ENCODE measurements at places on chromosomes 13 and 19.

GRCh38 chr13:46211116-46211482 lies 629 bp upstream of the LRRC63 start:
- no peak for DNase-seq

GRCh38 chr19:43668406-43669109 lies 1.4 kb downstream of the PLAUR start:
- DNase-seq: peak; percentile 94

- DNase-seq: no peak
Measured at GRCh38 chr13:79621449-79621848, 140.5 kb downstream of the NDFIP2 start.

- no peak for DNase-seq
Measured at GRCh38 chr13:34667286-34668218, 274.5 kb upstream of the NBEA start.

DNA sequence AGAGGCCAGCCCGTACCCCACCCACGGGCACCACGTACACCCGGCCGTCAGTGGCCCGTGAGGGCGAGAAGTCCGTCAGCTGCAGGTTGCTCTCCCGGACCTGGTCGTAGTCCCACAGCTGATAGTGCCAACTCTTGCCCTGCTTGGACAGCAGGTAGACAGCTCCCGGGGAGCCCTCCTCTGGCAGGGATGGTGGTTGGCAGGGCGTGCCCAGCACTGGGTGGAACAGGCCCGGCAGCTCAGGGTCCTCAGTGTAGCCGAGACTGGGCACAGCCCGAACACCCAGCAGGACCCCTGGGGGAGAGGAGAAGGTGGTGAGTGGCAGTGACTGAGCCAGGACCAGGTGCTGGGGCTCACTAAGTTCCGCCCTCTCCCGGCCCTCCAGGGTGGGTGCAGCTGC lies 7.8 kb downstream of the ACTMAP start:
- DNase-seq: no peak

- DNase-seq: no peak
Measured at GRCh38 chr13:73938372-73939070, 195.7 kb downstream of the KLF12 start.

DNA sequence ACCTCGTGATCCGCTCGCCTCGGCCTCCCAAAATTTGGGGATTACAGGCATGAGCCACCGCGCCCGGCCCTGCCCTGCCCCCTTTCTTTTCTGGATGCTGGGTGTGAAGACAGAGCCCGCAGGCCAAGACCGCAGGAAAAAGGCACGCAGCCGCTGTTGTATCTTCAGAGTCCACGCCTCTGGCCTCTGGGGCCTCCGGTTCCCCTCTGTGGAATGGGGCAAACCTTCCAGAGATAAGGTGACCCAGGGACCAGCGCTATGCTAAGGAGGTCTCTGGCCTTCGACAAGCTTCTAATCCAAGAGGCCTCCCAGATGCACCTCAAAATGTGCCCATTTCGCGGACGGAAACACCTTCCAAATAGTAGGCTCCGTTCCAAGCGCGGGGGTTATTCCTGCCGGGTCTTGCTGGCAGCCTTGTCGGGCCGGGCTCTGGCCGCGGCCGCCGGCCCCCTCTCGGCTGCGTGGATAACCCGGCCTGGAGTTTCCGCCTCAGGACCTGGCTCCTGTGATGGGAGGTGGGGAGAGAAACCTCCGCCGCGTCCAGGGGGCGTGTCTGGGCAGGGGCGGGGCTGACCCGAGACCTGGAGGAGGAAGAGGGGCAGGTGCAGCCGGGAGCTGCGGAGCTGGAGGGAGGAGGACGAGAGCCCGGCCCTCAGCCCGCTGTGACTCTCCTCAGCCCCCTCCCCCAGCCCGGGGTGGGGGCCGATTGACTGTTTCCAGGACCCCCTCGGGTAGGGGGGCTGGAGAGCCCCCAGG lies 13.1 kb downstream of the TJP3 start:
- peak; percentile 77 for DNase-seq

- no peak for DNase-seq
Measured at GRCh38 chr13:102680133-102680717, 14.6 kb downstream of the METTL21C start.

DNA sequence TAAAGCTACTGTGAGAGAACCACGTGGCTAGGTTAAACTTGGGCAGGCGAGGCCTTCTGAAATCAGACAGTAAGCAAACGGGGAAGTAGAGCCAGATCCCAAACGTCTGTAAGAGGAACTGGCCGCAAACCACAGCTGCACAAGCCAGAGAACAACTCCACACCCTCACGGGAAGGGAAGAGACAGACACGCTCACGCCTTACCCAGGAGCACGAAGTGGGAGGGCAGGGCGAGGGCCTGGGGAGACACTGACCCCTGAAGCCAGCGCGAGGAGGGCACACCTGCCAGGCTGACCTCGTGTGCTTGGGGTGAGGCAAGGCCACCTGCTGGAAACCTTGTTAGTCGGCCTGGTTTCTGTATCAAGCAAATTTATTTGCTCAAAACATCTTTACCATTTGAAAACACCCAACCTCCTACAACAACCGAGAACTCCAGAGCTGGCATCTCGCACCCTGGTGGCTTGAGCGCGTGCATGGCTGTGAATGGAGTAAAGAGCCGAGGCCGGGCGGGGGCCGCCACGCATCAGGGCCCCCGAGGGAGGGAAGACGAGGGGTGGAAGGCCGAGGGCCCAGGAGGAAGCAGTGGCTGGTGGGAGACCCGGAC lies 7.3 kb downstream of the POLR2E start:
- no peak for DNase-seq

- no peak for DNase-seq
Measured at GRCh38 chr13:36998624-36999041, 507 bp downstream of the ALG5 start.

DNA sequence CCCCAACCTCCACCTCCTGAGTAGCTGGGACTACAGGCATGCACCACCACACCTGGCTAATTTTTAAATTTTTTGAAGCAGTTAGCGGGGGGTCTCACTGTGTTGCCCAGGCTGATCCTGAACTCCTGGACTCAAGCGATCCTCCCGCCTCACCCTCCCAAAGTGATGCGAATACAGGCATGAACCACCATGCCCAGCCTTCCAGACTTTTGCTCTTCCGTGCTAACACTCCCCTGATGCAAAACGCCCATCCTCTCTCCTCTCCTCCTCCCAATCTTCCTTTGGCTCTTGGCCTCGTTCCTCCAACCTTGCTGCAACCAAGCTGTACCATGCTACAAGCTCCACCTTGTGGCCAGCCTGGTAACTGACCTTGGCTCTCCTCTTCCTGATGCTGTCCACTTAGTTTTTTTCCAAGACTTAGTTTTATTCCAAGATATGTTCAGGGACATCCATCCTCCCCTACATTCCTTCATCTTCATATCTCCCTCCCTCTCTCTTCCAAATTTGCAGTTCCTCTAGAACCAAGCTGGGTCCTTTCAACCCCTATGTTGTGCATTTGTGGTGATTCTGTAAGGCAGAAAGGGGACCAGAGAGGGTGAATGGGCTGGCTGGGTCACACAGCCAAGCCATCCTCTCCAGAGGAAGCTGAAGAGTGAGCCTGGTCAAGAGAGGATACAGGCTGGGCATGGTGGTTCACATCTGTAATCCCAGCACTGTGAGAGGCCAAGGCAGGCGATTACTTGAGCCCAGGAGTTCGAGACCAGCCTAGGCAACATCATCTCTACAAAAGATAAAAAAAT lies 32.8 kb downstream of the TINCR start:
- no peak for DNase-seq

DNA sequence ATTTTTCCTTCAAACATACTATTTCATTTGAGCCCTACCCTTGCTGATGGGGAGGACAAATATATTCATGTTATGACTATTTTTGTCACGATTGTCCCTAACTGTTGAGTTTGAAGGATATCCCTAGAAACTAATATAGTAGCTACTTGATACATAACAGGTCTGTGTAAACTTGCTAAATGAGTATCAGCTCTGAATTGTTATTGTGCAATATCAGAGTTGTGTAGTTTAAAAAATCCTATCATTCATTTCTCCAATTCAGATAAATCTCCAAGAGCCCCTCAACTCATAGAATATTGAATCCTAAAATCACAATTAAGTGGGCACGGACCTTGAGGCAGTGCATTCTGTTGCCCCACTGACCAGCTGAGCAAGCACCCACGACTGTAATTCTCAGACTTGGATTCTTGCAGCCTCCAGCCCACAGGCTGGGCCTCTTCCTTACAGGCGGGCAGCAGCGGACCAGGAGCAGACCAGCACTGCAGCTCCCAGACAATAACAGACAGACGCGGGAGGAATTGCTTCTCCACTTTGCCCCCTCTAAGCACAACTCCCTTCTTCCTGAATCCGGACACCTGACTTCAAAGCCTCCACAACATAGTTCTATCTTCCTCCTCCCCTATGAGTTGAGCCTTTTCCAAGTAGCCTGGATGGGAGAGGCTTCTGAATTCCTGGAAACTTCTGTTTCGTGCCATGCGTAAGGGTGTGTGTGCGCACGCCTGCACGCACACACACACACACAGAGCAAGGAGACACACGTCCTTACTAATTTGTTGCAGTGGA lies 337.6 kb upstream of the ARGLU1 start:
- DNase-seq: no peak

GRCh38 chr19:2221250-2221831 lies 14.8 kb downstream of the PLEKHJ1 start:
- DNase-seq: no peak

- DNase-seq: no peak
Measured at GRCh38 chr13:108363666-108364065, 94.1 kb downstream of the TNFSF13B start.

- no peak for DNase-seq
Measured at GRCh38 chr13:97214921-97215320, 7.2 kb upstream of the MBNL2 start.

- no peak for DNase-seq
Measured at GRCh38 chr13:29801102-29801501, 49.3 kb downstream of the UBL3 start.

DNA sequence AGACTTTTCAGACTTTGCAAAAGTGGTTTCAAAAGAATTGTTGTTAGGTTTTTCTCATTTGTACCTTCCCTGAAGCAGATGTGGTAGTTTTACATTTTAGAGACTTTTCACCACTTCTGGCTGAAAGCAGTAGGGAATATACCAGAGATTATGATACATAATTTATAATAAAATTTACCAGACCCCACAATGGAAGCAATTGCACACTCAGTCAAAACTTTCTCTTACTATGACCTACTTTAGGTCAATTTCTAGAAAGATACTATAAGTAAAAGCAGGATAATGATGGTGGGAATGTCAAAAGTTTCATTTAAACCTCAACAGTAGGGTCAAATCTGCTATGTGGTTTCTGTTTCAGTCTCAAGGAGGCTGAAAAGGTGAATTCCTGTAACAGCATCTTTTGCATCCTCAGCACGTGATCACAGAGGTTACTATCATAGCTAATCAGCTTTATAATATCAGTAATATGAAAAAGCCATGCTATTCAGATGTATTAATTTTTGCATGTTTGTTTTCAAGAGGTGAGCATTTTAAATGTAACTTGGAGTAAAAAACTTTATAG lies 26.9 kb downstream of the PCCA start:
- no peak for DNase-seq

DNA sequence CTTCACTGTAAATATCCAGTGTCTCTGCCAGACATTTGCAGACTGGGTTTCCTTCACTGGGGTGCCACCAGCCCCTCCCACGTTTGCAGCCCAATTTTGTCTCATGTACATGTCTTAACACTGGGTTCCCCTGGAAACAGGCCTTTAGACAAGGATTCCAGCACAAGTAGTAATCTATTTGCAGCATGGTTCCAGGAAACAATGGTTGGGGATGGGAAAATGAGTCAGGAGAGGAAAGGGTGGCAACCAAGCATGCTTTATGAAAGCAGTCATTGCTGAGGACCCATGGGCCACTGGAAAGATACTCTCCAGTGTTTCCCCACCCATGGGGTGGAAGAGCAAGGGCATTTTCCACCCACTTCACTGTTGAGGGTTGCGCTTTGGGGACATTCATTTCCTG lies 53.6 kb upstream of the FARP1 start:
- DNase-seq: no peak

- DNase-seq: no peak
Measured at GRCh38 chr19:16661480-16662034, 618 bp downstream of the TMEM38A start.

GRCh38 chr13:51202477-51203046 lies 19.6 kb upstream of the FAM124A start:
- DNase-seq: no peak

- no peak for DNase-seq
Measured at GRCh38 chr19:58456111-58456510, 4.7 kb downstream of the ZNF324B start.

DNA sequence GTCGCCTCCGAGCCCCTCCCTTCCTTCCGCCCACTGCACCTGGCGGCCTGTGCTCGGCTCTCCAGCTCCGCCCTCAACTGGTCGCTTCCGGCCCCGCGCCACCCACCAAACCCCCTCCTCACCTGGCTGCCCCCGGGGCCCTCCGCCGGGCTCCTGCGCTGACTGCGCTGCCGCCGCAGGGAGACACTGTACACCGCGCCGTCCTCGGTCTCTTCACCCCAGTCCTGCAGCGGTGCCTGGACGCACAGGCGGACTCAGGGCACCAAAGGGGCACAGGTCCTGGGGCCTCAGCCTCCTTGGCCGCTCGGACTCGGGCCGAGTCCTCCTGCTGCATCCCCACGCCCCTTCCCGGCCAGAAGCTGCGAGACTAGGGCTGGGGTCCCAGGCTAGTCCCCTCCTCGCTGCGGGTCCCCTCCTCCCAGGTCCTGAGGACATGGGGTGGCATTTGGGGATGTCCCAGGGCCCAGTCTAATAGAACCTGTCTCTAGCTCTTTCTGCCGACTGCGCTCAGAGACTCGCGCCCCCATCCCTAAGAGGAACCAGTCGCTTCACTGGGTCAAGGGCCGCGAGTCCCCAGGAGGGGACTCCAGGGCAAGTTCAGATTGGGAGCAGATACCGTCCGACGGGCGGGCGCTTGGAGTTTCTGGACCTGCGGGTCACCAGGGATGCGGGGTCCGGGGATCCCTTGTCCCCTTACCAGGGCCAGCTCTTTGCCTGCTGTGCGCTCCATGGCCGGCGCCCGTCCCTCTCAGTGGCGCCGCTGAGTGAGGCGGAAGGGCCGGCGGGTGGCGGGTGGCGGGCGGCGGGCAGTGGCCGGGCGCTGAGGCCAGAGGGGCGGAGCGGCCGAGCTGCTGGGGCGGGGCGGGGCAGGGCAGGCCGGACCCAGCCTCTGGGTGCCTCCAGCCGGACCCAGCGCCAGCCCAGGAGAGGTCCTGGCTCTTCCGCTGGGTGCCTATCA lies at the start of gene RGL3:
Gene RGL3, minus strand, starts transcription at position 766 of the 958 bp plus-strand sequence. Its CDS starts 36 bp downstream, at position 730.
- DNase-seq: no peak

- DNase-seq: no peak
Measured at GRCh38 chr13:53921473-53921872, 892.9 kb downstream of the OLFM4 start.

DNA sequence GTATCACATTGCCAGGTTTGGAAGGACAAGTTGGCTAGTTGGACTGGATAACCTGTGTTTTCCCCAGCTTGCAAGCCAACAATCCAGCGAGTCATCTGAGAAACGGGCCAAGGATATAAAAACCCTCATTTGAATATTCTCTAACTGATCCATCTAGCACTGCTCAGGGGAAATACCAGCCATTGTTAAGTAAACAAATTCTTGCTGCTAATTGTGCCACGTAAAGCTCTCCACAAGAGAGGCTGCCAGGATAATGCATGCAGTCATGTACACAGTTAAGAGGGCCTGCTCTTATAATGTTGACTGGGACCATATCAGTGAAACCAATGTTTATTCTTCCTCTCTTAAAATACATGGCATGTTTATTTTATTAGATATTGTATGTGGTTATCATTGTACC lies 663.2 kb upstream of the SGCG start:
- no peak for DNase-seq
